ENCODE measurements at places on chromosomes 3 and 15.
A peak's percentile ranks its signal among the peaks of the same experiment; 100 is the strongest.

- DNase-seq = no peak
Measured at GRCh38 chr3:119831022-119831421, 49.1 kb downstream of the NR1I2 start.

- DNase-seq = no peak
Measured at GRCh38 chr3:177833332-177833731, 636.0 kb upstream of the TBL1XR1 start.

GRCh38 chr3:86175593-86176444, 815.1 kb downstream of the VGLL3 start:
- no peak for DNase-seq

DNA sequence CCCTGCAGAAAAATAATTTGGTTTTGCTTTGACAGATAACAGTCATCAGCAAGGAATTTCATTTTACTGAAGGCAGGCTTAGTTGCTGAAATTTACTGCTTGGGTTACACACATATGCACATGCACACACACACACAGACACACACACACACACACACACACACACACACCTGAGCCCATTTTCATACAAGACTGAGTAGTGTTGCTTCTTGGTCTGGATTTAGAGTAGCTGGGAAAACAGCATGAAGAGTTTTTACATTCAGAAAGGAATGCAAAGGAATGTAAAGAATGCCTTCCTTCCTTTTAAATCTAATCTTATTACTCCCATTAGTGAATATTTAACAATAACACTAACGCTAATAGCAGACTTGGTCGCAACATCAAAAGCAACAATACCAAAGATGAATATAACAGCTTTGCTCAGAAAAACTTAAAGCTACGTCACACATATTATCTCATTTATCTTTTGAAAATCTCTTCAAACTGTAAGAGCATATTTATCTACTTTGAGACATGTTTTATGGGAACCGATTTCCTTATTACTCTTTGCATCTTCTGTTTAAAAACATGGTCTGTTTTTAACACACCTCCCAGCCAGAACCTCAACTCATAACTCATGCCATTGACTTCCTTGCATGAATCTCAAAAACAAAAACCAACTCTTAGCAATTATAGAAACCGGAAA, 32.5 kb downstream of the RFTN1 start:
- DNase-seq = no peak

GRCh38 chr15:63601704-63602185, 4.6 kb downstream of the FBXL22 start:
- DNase-seq = peak; percentile 49

GRCh38 chr3:49269443-49270155, 7.4 kb downstream of the C3orf62 start:
- no peak for DNase-seq

DNA sequence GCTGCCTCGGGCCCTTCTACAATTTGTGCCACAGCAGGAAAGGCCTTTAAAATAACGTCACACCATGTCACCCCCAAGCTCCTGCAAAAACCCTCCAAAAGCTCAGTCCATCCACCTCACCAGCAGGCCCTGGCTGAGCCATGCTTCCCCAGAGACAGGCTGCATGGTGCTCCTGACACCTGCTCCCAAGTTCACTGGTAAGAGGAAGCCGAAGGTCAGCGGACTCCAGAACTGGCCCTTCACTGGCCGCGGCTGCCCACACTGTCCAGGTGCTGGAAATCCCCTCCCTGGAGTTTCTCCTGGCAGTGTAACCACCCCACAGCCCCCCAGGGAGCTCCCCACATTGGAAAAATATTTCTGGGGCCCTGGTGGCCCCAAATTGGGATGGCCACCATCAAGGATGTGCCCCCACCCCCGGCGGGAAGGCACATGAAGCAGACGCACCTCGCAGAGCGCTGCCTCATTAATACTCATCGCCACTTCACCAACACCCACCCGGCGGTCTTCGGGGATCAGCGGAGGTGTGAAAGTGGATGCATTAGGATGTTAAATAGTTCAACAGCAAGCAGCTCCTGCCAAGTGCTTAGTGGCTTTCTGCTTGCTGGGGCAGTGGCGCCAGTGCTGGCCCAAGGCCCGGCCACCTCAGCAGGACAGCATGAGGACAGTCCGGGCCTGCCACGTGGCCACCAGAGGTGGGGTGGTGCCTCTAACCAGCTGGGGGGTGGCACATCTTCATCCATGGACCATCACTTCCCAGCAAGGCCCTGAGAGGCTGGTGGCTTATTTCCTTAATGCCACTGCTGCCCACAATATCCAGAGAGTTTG, 146.1 kb upstream of the IQSEC1 start:
- no peak for DNase-seq

- DNase-seq = no peak
Measured at GRCh38 chr3:181969925-181970324, 258.2 kb downstream of the SOX2 start.

DNA sequence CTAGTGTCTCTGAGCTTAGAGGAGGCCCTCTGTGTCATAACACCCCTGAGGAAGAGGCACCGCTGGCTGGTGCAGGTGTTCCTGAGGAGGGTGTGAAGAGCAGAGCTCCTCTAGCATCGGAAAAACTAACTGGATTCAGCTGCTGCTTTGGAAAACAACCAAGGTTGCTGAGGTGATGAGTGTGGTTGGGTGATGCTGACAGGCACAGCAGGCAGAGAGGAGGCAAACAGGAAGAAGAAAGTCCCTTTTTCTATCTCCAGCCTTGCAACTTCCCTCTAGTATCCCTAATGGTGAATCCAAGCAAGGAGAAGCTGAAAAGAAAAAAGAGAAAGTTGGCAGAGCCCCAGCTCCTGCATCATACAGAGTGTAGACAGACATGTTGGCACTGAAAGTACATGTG, 3.8 kb upstream of the OR4F15 start:
- no peak for DNase-seq

GRCh38 chr15:33492434-33493052, 181.8 kb downstream of the RYR3 start:
- no peak for DNase-seq

- DNase-seq = no peak
Measured at GRCh38 chr3:71621825-71622537, 38.5 kb upstream of the FOXP1 start.

- no peak for DNase-seq
Measured at GRCh38 chr3:136624371-136624770, 127.8 kb downstream of the STAG1 start.

DNA sequence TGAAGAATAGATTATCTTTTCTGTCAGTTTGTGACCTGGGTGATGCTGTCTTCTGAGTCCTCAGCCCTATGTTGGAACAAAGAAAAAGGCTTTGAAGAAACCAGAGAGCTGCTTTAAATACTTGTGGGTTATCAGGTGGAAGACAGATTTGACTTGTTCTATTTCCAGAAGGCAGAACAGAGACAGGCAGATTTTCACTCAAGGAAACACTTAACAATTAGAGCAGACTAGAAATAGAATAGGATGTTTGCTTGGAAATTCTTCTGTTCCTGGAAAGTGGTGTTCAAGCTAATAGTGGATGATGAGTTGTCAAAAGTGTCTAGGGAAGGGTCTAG, 219.4 kb downstream of the UBE2E2 start:
- no peak for DNase-seq

- no peak for DNase-seq
Measured at GRCh38 chr15:60715859-60716258, 236.9 kb upstream of the ICE2 start.

DNA sequence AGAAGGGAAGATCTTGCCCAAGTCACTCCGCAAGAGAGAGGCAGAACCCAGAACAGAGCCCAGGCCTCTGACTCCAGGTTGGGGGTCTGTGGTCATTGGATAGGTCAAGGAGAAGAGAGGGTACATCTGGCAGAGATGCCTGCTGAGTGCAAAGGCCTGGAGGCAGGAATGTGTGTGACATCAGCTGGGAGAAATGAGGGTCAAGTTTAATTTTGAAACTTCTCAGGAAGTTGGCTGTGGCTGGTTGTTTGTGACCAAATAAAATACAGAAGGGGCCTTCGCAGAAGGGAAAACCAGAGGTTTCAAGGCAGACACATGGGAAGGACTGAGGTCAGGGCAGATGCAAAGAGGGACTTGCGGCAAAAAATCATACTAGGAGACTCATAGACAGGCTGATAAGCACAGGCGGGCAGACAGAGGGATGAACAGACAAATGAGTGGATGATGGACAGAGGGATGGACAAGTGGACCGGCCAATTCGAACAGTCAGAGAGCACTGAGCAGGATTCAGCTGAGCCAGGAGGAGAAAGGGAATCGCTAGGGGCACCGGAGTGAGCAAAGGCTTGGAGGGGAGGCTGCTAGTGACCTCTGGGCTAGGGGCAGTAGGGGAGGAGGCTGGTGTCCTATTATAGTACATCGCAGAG, 28.8 kb upstream of the CACNA2D2 start:
- no peak for DNase-seq

GRCh38 chr15:48644827-48645557, 517 bp downstream of the FBN1 start:
- peak; percentile 34 for DNase-seq

DNA sequence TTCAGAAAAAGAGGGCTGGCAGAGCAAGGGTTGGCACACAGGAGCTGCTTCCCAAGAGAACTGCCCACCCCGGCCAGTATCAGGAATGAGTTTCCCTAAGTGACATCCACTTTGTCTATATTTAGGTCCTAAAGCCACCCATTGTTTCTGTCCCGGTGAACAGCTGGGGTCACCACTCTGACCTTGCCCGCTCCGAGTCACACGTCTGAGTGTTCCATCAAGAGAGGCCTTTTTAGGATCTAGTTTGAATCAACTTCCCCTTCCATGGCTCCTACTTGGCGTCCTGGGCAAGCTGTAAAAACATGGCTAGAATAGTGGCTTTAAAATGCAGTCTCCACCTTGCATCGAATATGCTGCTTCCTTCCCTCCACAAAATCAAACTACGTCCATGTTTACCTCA, 109.6 kb upstream of the ARHGEF3 start:
- peak; percentile 13 for DNase-seq

- DNase-seq = no peak
Measured at GRCh38 chr3:173267716-173268115, 126.7 kb upstream of the SPATA16 start.

Data from activated T-cell treated with anti-CD3 and anti-CD28 coated beads, Interleukin-2, amount 50 U/mL, for 48 hours (primary cell).